ENCODE measurements at places on chromosomes 2 and 18.
A peak's percentile ranks its signal among the peaks of the same experiment; 100 is the strongest.

DNA sequence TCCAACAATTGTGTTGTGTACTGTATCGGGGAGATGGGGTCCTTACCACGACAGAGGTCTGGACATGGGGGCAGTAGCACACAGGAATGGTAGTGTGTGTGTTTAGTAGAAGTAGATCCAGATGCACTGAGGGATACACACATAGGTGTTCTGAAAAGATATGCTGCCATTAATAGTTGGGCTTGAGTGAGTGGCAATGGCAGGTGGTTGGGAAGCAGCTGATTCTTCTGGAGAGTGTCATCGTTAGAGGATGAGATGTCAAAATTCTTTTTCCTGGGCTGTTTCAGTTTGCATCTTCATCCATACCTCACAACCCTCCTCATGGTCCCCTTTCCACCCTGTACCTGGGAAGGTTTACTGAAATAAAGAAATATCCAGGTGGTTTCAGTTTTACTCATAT lies 66.6 kb downstream of the UGGT1 start:
- no peak for DNase-seq

DNA sequence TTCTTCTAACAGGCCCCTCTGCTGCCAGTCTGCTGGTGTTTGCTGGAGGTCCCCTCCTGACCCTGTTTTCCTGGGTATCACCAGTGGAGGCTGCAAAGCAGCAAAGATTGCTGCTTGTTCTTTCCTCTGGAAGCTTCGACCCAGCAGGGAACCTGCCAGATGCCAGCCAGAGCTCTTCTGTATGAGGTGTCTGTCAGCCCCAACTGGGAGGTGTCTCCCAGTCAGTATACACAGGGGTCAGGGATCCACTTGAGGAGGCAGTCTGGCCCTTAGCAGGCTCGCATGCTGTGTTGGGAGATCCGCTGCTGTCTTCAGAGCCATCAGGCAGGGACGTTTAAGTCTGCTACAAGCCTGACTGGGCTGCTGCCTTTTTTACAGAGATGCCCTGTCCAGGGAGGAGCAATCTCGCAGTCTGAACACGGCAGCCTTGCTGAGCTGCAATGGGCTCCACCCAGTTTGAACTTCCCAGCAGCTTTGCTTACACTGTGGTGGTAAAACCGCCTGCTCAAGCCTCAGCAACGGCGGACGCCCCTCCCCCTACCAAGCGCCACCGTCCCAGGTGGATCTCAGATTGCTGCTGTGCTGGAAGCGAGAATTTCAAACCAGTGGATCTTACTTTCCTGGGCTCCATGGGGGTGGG lies 29.9 kb downstream of the CHCHD5 start:
- DNase-seq: no peak

DNA sequence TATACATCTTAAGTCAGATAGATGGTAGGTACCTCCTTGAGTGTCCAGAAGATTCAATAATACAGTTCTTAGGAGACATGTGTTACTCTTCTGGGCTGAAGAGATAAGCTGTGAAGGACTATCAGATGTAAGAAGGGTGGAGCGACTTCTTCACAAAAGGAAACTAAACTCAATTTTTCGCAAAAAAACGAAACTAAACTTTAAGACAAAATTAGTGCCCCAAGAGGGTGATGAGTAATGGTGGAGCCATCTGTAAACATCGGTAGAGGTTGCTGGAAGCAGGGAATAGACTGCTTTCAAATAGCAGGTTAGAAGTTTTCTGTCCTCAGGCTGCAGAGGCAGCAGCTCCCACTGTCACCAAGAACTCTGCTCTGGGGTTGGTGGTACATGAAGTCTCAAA lies 111.6 kb upstream of the TACR1 start:
- DNase-seq: no peak

DNA sequence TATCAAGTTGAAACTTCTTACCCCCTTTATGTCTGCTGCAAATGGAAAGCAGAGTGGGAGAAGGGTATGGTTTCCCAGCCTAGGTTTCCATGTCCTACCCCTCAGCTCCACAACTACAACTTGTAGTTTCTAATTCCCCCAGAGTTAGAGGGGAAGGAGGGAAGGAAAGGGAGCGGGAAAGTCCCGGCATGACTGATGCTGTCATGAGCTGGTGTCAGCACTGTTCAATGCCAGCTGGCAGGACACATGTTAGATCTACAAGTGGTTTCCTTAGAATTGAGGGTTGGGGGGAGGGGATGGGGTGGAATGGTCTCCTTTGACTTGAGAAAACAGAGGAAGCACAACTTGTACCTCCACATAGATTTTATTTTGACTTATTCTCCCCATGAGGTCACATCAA lies 194.0 kb downstream of the MBD2 start:
- no peak for DNase-seq

- DNase-seq: no peak
Observed at GRCh38 chr18:26875040-26875654, 9.6 kb upstream of the AQP4 start.

- no peak for DNase-seq
Observed at GRCh38 chr2:118661179-118661578, 186.3 kb downstream of the EN1 start.

DNA sequence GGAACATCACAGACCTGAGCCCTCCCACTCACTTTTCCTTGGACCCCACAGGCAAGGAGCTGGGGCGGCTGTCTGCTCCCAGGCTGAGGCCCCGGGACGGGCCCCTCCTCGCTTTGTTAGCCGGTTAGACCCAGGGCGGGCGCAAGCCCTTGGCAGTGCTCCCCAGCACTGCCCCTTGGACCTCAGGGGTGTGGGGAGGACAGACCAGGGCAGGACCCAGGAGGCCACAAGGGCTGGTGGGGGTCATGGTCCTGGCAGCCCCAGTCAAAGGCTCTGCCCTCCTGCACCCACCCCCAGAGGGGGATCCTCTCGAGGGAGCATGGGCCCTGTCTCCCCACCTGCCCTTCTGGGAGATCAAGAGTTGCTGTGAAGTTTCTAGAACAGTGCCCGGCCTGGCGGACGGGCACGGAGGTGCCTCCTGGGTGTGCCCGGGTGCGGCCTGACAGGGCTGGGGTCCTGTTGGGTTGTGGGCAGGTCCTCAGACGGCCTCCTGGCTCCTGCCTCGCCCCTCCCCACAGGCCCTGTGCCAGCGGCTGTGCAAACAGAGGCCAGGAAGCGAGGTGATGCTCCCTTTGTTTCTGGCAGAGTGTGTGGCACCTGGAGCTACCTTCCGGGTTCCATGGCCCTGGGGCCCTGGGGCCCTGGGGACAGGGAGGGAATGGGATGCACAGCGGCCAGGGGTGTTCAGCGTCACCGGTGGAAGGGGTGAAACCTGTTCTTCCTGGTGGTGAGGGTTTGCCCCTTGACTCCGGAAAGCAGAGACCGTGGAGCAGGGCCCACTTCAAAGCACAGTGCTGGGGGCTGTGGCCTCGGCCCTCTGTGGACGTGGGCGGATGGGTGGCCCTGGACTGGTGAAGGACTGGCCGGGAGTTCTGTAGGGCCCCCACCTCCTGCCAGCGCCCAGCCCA lies 2.9 kb upstream of the GAL3ST2 start:
- DNase-seq: no peak

DNA sequence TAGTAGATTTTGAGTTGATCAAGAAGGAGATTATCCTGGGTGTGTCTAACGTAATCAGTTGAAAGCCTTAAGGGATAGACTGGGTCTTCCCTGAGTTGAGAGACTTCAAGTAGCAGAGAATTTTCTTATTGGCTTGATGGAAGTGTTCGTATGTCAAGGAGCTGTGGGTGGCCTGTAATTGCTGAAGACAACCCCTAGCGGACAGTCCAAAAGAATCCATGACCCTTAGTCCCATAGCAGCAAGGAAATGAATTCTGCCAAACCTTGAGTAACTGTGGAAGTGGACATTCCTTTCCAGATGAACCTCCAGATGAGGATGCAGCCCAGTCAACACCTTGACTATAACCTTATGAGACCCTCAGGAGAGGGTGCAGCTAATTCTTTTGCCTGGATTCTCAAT lies 786.3 kb downstream of the SOCS6 start:
- no peak for DNase-seq

- DNase-seq: peak; percentile 44
Observed at GRCh38 chr18:13726972-13727331, 479 bp downstream of the RNMT start.

- no peak for DNase-seq
Observed at GRCh38 chr2:143205106-143205764, 76.0 kb downstream of the ARHGAP15 start.

DNA sequence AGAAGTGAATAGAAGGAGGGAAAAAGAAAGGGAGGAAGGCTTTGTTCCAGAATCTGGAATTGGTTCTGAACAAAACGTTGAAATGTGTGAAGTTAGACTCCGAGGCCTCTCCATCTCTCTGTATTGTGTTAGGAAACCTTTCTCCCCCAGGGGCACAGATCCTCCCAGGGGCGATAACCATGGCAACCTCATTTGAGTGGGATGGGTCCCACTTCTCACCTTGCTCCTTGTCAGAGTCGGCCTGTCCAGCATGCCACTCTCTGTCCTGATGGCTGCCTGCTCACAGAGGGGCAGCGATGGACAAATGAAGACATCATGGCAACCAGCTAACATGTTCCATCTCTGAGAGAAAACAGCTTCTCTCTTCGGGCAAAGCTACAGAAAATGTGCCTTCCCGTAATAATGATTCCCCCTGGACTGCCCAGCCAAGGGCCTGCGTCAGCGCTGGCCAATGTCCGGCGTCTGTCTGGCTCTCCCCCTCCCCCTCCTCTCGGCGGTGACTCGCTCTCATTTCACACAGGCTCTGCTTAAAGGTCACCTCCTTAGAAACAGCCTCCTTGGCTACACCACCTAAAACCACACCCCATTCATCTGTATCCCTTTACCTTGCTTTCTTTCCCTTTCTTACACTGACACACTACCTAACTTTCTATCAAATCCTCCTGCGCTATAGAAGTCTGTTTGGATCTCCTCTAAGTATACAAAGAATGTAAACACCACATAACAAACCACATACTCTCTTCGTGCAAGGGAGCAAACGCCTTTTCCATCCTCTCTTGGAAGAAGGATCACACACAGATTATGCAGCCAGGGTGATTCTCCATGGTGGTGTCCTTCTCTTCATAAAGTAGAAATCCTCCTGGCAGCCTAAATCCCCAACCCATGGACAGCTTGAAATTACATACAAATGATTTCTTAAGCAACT lies 32.1 kb upstream of the TTC39C start:
- DNase-seq: no peak

DNA sequence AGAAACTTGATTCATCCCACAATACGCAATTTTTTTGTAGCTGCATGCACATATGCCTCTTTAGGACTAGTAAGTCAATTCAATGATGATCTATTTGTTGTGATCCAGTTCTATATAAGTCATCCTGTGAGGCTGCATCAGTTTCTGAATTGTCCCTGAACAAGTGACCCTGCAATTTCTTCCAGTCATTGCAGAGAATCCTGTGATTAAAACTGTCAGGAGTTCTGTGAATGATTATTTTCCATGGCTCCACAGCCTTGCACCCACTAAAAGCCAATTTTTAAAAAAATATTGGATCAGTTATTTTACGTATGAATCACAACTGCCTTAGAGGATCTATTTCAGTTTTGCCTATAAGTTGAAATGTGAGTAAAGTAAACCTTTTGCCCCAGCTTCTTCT lies 1585.0 kb upstream of the ACVR2A start:
- no peak for DNase-seq

DNA sequence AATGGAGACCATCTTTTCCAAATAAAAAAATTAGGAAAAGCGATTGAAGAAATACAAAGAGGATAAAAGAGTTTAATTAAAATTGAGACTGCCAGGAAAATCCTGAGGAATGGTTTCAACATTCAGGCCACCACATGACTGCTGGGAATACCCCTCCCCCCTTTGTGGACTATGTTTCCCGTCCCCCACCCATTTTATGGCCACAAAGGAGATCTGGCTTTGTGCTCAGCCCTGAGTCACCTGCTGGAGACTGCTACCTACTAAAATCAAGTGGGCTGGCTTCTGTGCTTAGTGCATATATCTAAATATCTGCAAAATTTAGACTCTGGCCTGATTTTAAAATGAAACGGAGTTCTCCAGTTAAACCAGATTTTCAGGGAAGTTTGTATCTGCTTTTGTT lies 10.1 kb downstream of the RND3 start:
- no peak for DNase-seq

DNA sequence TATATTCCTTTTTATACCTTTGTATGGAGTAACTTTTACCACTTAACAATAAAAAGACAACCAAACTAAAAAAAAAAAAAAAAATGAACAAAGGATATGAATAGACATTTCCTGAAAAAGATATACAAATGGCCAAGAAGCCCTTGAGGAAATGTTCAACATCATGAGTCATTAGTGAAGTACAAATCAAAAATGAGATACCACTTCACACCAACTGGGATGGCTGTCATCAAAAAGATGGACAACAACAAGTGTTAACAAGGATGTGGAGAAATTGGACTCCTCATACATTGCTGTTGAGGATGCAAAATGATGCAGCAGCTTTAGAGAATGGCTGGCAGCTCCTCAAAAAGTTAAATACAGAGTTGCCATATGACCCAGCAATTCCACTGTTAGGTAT lies 22.6 kb upstream of the SCYGR2 start:
- DNase-seq: no peak

GRCh38 chr18:42426496-42427015 lies 471.5 kb downstream of the PIK3C3 start:
- no peak for DNase-seq

- no peak for DNase-seq
Observed at GRCh38 chr2:20611077-20611843, 39.6 kb downstream of the HS1BP3 start.

- DNase-seq: no peak
Observed at GRCh38 chr18:79809482-79810192, 11.9 kb downstream of the KCNG2 start.

DNA sequence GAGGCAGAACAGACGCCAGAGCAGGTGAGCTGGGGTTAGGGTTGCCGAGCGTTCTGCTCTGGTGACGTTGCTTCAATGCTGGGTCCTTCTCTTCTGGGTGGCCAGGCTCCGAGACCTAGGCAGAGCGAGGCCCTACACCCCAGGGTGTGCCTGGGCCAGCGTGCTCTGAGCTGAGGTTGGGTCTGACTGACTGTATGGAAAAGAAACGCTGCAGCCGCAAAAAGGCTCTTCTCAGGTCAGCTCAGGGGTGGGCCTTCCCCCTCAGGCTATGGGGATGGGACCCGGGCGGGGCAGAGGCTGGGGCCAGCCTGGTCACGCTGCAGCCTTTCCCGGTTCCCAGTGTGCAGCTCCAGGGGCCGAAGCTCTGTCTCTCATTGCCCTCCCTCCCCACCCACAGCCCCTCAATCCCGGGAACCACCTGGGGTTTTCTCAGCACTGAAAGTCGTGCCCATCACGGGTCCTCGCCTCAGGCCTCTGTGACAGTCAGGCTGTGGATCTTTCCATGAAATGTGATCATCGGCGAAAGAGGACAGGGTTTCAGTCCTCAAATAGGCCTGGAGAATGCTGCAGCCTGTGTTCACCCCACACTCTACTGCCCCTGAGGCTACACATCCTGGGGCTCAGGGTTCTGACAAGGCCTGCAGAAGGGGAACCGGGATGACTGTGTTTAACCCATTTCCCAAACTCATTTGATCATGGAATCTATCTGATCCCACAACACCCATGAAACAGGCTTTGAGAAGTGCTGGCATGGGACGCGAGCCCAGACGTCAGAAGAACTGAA lies 19.4 kb downstream of the CYP26B1 start:
- no peak for DNase-seq

GRCh38 chr18:7830468-7830867 lies 263.4 kb downstream of the PTPRM start:
- no peak for DNase-seq

- DNase-seq: no peak
Observed at GRCh38 chr2:183125659-183126341, 1.6 kb downstream of the NUP35 start.

Data from stimulated activated CD4-positive, alpha-beta T cell treated with anti-CD3 and anti-CD28 coated beads, Interleukin-2, amount 100 ng/mL, for 24 hours (primary cell).